Endodermal cell (in vitro differentiated cells): ENCODE measurements at places on chromosomes 2 and 18.
A peak's percentile ranks its signal among the peaks of the same experiment; 100 is the strongest.

DNA sequence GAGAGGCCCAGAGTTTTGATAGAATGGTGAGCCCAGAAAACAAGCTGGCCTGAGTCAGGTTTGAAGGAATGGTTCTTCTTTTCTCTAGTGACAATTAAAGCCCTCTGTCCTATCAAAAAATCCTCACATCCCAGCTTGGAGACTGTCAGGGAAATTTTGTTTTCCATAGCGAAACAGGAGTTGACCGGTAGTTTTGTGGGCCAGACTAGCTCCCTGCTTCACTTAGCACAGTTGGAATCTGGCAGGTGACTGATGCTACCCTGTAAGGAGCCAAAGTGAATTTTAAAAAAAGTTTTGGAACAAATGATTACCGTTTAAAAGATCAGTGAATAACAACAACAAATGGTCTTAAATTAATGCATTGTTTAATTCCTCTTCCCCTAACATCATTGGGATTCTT is 6.7 kb downstream of the NAB1 start:
- DNase-seq = no peak

GRCh38 chr2:110116033-110116710 is 550 bp upstream of the MALL start:
- DNase-seq = peak; percentile 85

DNA sequence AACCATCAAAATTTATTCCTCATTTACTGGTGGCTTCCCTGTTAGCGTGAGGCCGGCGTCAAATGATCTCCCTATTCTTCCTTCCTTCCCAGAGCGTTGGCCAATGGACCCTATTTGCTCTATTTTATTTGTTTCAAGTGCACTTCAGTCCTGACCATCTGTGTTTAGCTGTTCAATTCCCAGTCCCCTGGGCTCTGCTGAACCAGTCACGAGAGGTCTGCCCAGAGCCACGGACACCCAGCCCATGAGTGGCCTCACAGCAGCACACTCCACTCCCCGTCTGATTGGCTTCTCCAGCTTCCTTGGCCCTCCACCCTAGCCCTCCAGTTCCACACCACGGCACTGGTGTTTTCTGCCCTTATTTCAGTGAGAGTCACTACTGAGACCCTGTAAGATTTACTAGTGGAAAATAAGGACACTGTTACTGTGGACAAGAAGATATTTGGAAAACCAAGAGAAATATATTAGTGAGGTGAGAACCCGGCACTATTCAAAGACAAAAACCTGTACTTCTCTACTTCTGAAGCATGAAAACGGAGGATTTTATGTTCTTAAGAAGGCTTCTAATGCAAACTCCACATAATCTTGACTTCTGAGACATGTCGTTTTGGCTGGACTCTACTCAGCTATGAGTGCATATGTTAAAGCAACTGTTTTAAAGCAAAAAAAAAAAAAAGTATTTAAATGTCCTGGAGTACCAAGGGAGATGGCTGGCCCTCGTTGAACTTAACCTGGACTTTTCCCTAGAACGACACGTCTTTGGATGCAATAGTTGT is 86.6 kb downstream of the COL6A3 start:
- no peak for DNase-seq

- no peak for DNase-seq
Measured at GRCh38 chr2:74863802-74864248, 29.9 kb downstream of the HK2 start.

DNA sequence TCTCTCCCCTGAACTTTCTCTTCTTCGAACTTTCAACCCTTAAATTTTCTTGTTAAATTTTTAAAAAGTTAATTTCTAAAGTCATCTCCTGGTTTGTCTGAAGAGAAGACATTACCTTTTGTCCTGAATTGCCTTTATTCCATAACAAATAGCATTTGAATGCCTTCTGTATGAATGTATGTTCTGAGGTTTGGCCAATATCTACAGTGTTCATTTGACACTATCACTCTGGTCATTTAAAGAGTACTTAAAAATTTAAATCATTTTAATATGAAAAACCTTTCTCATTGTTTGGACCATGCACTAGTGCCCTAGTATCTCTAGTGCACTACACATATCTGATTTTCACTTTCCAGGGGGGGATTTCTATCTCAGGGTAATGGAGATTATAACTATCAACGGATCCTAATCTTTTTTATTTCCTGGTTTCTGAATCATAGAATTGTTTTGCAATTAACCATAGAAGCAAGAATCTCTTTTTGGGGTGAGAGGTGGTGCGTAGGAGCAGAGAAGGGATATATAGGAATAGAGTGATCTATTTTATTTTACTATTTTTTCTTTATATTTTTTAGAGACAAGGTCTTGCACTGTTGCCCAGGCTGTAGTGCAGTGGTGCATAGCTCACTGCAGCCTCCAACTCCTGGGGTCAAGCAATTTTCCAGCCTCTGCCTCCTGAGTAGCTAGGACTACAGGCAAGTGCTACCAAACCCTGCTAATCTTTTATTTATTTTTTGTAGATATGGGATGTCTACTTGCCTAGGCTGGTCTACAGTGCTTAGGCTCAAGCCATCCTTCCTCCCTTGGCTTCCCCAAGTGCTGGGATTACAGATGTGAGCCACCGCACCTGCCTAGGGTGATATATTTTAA is 25.5 kb downstream of the TANC1 start:
- no peak for DNase-seq
